ENCODE measurements at places on chromosomes 6 and 20. TPM values are rescaled to one million over a fixed set of nuclear protein-coding genes. Genes with fewer than 3 reads are reported as not detected.

CST3 gene
- total RNA-seq = 1.6 TPM

CPNE5 gene
- total RNA-seq = 1.00 TPM

XKR7 gene
- not detected for total RNA-seq

KCNB1 gene
- 0.07 TPM for total RNA-seq

GCNT2 gene
- total RNA-seq = 5.0 TPM

C6orf141 gene
- total RNA-seq = 0.47 TPM

TMEM217 gene
- 1.3 TPM for total RNA-seq

SAMD5 gene
- not detected for total RNA-seq

LTB gene
- 585 TPM for total RNA-seq

TBXT gene
- total RNA-seq = not detected

FKBP1C gene
- total RNA-seq = 0.67 TPM

TSHZ2 gene
- 9.2 TPM for total RNA-seq

ASF1A gene
- 40.5 TPM for total RNA-seq

SERPINB6 gene
- 9.1 TPM for total RNA-seq

GMPR gene
- 2.6 TPM for total RNA-seq

ZFP57 gene
- total RNA-seq = not detected

ADGRF1 gene
- total RNA-seq = not detected

DSTN gene
- total RNA-seq = 77.4 TPM

NRSN1 gene
- total RNA-seq = not detected

SLC17A1 gene
- not detected for total RNA-seq

APOM gene
- 4.5 TPM for total RNA-seq

EPPIN gene
- not detected for total RNA-seq

KCNQ5 gene
- 3.9 TPM for total RNA-seq

CRIP3 gene
- total RNA-seq = 0.67 TPM

ZSCAN16 gene
- total RNA-seq = 3.2 TPM

LY6G5C gene
- 1.7 TPM for total RNA-seq

BCAS4 gene
- total RNA-seq = 7.4 TPM

NKAIN4 gene
- not detected for total RNA-seq

RIMS4 gene
- not detected for total RNA-seq

GUCA1A gene
- not detected for total RNA-seq

CBLN4 gene
- not detected for total RNA-seq

ANKEF1 gene
- 8.7 TPM for total RNA-seq

DLK2 gene
- total RNA-seq = not detected

GPR6 gene
- total RNA-seq = not detected

TMEM74B gene
- total RNA-seq = not detected

LPA gene
- not detected for total RNA-seq

CASS4 gene
- 9.0 TPM for total RNA-seq

IMPG1 gene
- not detected for total RNA-seq

PTCRA gene
- total RNA-seq = not detected

ADGRB3 gene
- not detected for total RNA-seq

RIPOR3 gene
- total RNA-seq = not detected

TBP gene
- 23.6 TPM for total RNA-seq

SCUBE3 gene
- not detected for total RNA-seq

SEMG1 gene
- total RNA-seq = not detected
